T1000 (cell line): ENCODE measurements at places on chromosomes 1 and 21.

- peak; percentile 19 for DNase-seq
Measured at GRCh38 chr1:40363721-40364120, 9.8 kb upstream of the SMAP2 start.

- DNase-seq, result no peak
Measured at GRCh38 chr1:179831225-179831624, 46.4 kb downstream of the TOR1AIP2 start.

GRCh38 chr1:27413004-27413403, 20.6 kb downstream of the GPR3 start:
- DNase-seq, result no peak

DNA sequence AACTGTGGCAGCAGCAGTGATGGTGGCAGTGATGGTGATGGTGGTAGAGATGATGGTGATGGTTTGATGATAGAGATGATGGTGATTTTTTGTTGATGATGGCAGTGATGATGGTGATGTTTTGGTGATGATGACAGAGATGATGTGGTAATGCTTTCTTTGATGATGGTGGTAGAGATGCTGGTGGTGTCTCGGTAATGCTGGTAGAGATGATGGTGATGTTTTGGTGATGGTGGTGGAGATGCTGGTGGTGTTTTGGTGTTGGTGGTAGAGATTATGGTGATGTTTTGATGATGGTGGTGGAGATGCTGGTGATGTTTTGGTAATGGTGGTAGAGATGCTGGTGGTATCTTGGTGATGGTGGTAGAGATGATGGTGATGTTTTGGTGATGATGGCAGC, 131.6 kb downstream of the NAV1 start:
- DNase-seq, result no peak

GRCh38 chr21:31340514-31340913, 3.5 kb downstream of the TIAM1 start:
- no peak for DNase-seq

GRCh38 chr1:42046761-42047507, 106.3 kb upstream of the GUCA2B start:
- DNase-seq, result no peak

DNA sequence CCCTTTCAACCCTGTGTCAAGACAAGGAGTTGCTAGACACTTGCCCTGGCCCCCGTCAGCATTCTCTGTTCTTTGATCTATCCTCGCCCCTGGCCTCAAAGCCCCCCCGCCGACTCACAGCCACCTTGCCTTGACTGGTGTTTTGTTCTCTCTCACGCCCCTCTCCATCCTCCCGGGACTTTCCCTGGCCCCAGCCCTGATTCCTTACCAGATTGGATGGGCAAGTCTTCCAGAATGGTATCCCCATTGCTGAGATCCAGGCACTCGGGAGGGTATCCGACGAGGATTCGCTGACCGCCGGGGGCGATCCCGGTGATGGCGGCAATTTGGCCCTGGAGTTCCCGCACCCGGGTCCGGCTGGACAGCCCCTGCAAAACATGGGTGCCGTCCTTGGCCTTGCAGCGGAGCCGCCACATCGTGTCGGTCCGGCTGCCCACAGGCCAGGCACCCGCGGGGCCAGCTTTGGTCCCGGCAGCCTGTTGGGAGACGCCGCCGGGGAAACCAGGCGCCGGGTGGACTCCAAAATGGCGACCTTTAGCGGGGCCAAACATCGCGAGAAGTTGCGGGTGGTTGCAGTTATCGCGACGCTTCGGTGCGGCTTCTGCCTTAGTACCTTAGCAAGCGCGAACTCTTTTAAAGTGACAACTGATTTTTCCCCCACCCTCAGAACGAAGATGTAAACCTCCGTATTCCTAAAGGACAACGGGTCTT, 373 bp downstream of the YOD1 start:
- peak; percentile 61 for DNase-seq

DNA sequence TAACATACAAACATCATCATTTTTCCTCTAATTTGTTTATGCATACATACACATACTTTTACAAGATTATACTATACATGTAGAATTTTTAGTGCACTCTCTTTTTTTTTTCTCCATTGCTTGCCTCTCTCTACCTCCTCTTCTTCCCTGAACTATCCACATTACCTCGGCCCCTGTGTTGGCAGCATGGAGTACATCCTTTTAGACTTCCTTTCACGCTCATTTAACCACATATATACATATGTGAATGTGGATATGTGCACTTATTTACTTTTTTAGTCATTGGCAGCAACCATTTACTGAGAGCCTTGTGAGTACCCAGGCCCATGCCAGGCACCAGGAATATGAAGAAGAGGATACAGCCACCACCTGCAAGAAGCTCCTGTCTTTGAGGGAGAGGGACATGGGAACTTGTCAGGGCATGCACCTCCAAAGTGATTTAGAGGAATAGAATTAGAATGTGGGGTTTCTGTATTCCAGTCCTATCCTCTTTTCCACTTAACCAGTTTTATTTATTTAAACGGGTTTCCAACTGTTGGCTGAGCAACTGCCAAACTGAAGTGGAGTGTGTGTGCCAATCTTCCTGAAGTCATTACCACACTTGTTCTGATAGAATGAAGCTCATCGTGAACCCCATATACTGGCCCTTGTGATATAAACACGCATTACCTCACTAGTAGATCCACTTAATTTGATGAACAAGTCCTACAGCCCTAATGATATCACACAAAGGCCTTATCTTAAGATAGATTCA, 212.6 kb downstream of the TNR start:
- no peak for DNase-seq

DNA sequence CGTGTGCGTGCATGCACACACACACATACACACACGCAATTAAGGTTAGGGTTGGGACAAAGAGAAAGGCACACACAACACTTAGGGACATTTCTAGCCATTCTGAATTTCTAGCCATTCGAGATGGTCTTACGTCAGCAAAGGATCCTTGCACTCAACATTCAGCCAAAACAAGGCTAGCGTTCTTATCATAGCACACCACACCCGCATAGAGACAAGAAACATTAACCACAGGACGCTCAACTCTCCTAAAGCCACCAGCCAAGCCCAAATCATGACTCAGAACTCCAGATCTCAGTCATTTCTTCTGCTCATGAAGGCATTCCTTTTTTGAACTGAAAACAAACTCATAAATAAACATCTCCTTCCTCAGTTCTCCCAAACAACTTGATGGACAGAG, 106.8 kb downstream of the LMO4 start:
- DNase-seq, result no peak

- DNase-seq, result no peak
Measured at GRCh38 chr1:26724926-26725325, 29.1 kb downstream of the ARID1A start.

DNA sequence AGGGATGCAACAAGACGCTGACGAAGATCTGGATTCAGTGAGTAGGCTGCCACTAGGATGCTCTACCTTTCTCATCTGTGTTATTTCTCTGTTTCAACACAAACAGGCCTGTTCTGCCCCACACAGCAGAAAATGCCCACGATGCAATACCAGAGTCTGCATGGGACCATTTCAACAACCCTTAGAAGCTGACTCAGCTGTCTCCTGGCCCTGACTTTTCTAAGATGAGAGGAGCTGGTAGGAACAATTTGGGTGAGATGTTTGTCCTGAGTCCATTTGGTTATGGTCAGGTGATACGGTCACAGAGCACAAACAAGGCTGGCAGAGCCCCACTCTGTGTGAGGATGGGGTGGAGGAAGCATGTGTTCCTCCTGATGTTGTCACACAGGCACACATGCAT, 11.5 kb upstream of the SLC2A1 start:
- DNase-seq, result no peak

DNA sequence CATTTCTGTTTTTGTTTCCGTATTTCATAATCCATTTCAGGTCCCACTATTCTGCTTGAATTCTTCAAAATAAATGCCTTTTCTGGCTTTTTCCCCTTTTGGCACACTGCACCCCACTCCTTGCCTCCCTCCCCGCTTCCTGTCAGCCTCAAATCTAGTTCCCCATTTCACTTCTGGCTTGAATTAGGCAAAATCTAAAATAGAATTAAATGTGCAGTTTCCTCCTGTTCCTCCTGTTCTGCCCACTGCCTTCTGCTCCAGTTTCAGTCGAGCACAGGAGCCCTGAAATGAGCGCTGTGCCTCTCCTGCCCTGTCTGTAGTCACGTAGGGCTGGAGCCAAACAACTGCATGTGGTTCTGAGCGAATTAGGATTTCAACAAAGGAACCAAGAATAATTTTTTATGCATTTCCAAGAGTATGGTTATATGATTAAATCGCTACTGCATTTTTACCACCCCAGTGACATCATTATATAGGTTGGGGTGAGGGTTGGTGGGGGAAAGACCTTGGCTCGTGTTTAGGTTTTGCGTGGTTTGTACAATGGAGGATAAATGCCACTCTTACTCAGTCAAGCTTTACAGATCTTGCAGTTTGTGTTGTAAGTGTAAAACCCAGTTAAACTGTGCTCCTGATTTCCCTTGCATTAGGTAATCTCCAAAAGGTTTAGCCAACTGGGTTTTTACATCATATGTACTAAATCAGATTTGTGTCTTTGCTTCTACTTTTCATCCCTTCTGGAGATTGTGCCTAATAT, 114.9 kb downstream of the VPS13D start:
- no peak for DNase-seq

DNA sequence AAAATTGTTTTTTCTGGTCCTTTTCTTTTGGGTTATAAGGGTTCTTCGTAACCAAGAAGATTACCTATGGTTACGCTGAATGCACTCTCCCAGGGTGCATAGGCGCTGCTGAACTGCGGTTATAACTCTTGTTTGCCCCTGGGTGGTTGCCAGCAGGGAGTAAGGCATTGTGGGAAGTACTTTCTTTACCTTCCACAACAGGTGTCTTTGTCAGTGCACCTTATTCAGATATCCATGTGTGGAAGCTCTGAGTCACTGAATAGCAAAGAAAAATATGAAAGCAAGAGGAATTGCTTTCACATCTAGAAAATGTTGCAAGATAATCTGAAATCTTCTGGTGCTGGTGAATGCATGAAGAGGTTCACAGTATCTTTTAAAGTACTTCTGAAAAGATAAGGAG, 124.4 kb upstream of the CACYBP start:
- no peak for DNase-seq

GRCh38 chr21:33824156-33824941, 91.3 kb downstream of the ATP5PO start:
- no peak for DNase-seq

DNA sequence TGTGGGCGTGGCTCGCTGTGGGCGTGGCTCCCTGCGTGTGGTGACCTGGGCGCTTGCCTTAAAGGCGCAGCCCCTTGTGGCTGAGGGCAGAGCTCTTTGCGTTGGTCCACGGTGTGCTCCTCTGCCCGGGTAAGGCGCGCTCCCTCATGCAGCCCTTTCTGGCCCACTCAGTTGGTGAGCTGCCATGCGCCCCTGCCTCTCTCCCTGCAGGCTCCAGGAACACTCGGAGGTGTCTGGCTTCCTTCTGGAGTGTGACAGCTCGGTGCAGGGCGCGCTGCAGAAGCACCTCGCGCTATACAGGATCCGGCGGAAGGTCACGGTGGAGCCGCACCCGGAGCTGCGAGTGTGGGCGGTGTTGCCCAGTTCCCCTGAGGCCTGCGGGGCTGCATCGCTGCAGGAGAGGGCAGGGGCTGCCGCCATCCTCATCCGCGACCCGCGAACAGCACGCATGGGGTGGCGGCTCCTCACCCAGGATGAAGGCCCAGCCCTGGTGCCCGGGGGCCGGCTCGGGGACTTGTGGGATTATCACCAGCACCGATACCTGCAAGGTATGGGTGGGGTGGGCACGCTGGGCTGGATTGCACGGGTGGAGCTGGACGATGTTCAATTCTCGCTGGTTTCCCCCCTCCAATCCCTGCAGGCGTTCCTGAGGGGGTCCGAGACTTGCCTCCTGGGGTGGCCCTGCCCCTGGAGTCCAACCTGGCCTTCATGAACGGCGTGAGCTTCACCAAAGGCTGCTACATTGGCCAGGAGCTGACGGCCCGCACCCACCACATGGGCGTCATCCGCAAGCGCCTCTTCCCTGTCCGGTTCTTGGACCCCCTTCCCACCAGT, 9.1 kb downstream of the IBA57 start:
- DNase-seq, result no peak

DNA sequence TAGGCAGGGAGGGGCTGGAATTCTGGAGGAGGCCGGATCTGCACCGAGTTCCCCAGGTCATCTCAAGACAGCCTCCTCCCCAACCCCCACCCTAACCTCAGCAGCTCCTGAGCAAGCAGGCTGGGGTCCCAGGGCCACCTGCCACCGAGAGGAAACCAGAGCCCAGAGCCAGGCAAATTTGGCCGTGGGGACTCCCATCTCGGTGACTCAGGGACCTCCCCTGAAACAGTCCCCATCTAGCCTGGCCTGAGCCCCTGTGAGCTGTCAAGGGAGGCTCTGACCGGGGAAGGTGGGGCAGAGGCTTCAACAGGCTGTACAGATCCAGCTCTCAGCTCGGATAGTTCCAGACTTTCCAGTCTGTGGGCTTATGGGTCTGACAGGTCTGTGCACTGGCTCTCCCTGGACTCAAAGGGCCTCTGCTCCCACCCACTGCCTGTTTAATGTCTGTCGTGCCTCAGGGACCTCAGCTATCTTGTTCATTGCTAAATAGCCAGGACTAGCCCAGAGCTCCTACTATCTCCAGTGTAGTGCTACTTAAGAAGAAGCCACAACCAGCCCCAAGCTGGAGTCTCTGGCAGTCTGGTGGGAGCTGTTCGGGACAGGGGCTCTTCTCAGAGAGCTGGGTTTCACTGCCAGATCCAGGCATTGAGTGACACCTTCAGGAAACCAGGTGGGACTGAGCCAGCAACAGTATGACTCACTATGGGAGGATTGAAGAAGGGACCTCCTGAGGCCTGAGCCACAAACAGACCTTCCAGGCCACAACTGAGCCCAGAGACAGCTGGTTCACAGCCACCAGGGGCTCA, 25.6 kb downstream of the MATN1 start:
- DNase-seq, result no peak

- DNase-seq, result no peak
Measured at GRCh38 chr1:93438716-93439115, 9.2 kb upstream of the FNBP1L start.

GRCh38 chr1:229538945-229539344, 19.6 kb downstream of the ABCB10 start:
- no peak for DNase-seq

DNA sequence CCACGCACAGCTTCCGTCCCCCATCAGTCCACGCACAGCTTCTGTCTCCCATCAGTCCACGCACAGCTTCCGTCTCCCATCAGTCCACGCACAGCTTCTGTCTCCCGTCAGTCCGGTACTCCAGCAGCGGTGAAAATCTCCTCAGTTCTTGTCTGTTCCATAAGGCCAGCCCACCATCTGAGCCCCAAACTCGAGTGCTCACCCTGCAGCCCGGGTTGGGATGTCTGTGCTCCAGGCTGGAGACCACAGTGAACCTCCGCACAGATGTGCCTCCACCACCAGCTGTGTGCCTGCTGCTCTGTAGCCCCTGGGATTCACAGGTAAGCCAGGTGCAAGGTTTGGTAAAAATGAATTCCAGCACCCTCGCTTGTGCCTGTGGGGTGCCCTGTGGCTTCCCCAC, 258.6 kb downstream of the NPHP4 start:
- DNase-seq, result no peak
